NCI-H446 (cell line): ENCODE measurements at places on chromosomes 4 and X.

GRCh38 chr4:99734583-99735322 lies 77.1 kb upstream of the C4orf54 start:
- no peak for DNase-seq

- peak; percentile 0 for DNase-seq
These were observed 1964.2 kb downstream of the ARAP2 start for GRCh38 chr4:34280131-34280530.

GRCh38 chrX:12138361-12139313 lies at the start of gene FRMPD4:
Gene FRMPD4 (plus strand): TSS chrX:12138473. CDS start chrX:12138972, 499 bp downstream.
- peak; percentile 50 for DNase-seq

GRCh38 chrX:18887825-18888212 lies 96.1 kb downstream of the PHKA2 start:
- DNase-seq: no peak

GRCh38 chr4:82899374-82900065 lies 1.0 kb upstream of the THAP9 start:
- peak; percentile 4 for DNase-seq

GRCh38 chr4:42341518-42342026 lies 55.7 kb upstream of the SHISA3 start:
- DNase-seq: no peak

DNA sequence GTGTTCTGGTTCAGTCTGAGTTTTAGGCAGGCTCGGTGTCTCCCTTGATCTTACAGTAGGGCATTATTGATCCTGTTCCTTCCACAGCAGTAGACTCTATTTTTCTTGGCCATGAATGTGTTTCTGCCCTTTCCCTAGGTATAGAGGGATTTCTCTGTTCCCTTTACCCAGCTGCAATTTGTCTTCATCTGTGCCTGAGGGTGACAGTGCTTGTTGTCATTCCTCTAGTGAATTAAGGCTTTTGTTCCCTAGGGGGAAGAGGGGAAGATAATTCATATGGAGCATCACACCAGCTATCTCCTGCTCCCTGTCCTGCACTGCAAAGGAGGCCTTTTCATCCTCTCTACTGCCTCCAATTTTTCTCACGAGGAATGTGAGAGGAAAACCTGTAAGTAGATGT lies 39.7 kb upstream of the CXorf51A start:
- no peak for DNase-seq

DNA sequence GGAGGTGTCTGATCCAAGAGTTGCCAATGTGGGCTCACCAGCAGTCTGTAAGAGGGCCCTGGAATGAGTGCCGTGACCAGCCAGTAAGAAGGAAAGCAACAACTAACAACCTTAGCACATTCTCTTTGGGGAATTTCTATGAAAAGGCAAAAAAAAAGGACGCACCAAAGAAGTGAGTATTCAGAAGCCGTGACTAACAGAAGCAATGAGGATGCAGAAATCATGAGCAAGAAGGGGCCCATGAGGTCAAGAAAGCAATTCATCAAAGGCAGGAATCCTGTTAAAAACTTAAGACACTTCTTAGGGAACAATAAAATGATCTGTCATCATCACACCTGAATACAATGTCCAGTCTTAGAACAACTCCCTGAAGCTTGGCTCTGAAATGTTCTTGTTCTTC lies 260.5 kb downstream of the RAPGEF2 start:
- no peak for DNase-seq
